ENCODE measurements at places on chromosomes 5 and 9.
A peak's percentile ranks its signal among the peaks of the same experiment; 100 is the strongest.

DNA sequence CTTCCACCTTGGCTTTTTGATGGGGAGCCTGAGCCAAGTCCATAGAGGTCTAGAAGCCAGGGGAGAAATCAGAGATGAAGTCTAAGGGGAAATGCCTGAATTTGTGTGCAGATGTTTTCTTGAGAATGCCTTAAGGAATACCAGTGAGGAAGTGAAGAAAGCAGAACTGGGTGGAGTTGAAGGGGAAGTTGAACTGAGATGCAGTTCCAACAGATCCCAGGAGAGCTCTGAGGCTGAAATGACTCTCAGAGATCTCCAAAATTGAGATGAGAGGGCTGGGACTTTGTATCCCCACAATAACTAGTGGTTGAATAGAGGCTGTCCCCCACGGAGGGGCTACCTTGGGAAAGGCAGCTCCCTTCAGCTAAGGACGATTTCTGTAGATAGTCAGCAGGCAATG is 197.1 kb downstream of the ZNF462 start:
- DNase-seq, result no peak

DNA sequence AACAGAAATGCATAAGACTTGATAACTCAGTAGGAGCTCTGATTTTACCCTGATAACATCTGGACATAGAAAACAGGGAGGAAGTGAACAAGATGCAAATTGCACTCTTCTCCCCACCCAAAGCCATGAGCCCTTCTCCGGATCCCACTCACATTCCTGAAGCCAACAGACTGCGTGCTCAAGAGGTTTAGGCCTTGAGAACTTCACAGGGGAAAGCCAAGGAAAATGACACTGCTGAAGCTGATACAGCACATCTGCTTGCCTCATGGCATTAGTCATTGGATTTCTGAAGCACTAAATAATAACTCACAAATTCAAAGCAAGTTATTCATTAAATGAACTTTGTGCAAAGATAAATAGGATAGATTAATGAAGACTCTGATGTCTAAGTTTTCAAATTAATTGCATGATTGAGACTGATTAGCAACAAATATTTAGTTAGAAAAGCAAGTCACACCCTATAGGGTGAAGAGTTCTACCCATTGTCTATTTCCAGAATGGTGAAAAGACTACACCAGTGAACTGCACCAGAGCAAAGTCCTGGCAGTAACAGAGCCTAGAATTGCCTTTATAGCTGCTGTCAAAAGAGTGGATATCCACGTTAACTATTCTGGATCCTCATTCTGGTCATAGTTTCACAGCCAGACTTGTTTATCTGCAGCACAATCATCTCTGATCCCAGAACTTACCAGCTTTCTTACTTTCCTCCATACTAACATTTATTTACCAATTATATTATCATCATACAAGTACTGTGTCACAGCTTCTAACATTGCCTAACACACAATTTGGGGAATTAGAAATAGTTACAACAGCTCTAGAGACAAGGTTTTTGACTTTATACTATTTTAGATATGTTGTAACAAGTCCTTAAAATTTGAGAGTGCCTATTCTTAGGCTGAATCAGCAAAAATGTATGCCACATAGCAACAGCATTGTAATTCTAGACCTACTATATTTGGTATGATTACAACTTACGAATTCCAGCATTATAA is 432.1 kb upstream of the RGMB start:
- DNase-seq, result no peak

DNA sequence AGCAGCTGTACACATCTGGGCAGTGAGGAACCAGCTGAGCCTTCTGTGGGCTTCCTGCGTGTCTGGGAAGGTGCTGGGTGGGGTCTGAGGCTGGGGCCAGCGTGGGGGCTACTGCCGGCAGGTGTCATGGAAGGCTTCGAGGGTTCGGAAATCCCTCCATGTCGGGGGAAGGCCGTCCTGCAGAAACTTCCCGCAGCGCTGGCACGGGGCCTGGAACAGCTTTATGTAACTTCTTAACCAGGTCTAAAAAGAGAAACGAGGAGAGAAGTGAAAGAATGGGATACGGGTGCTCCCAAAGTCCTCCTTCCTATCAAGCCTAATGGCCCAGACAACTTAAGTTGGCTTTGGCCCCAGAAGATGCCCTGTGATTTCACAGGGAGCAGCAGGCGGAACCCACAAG is 120.6 kb upstream of the RAPGEF1 start:
- no peak for DNase-seq

GRCh38 chr9:120701248-120701647 is 13.0 kb downstream of the MEGF9 start:
- DNase-seq, result no peak

DNA sequence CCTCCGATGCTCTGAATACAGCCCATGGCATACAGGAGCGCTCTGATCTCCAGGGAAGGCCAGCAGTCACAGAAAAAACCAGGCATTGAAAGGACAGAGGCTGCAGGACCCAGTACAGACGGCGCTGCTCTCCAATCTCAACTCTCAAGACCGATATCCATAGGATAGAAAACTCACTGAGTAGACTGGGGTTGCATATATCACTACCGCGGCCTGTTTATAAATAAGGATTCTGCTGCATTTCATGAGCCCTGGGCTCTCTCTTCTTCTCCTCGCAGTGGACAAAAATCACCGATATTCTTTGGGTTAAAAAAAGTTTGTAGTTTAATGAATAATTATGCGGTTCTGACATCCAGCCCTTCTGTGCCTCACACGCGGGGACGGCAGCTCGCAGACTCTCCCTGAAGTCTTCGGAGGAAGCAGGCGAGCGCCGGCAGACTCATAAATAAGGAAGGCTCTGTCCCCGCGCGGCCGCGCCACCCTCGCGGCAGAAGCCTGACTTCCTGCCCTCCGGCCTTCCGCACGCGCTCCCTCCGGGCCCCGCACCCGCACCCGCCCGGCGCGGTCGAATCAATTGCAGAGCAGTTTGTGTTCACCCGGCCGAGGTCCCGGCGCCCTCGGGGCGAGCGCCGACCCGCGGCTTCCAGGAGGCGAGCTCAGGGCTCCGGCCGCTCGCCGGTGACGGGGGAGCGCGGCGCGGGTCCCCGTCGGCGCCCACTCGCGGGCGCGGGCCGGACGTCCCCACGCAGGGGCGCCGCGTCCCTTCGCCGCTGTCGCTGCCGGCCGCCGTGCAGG is at the start of gene FAM78A:
FAM78A (minus strand) TSS at position 417 of the 795 bp plus-strand sequence; CDS start at position 86, 331 bp downstream.
- no peak for DNase-seq

- DNase-seq, result no peak
Measured at GRCh38 chr9:5470122-5470521, 19.8 kb downstream of the CD274 start.

GRCh38 chr9:94672811-94673487 is 33.6 kb upstream of the FBP1 start:
- peak; percentile 38 for DNase-seq

DNA sequence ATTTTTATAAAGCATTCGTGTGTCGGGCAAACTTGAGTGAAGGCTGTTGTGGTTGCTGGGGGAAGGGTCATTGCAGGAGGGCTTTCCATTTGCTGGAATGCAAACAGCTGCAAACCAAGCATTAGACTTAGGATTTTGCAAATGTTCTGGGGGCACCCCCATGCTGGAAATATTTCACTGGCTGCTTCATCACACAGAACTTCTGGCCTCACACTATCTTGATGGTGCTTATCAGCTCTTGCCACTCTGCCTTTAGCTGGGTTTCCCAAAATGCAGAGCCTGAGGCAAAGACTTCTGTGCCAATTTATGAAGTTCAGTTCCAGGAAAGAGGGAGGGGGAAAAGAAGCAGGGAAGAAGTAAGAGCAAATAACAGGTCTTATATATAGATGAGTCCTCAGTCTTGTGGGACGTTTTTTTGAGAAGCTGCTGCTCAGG is 8.6 kb upstream of the COL15A1 start:
- no peak for DNase-seq

DNA sequence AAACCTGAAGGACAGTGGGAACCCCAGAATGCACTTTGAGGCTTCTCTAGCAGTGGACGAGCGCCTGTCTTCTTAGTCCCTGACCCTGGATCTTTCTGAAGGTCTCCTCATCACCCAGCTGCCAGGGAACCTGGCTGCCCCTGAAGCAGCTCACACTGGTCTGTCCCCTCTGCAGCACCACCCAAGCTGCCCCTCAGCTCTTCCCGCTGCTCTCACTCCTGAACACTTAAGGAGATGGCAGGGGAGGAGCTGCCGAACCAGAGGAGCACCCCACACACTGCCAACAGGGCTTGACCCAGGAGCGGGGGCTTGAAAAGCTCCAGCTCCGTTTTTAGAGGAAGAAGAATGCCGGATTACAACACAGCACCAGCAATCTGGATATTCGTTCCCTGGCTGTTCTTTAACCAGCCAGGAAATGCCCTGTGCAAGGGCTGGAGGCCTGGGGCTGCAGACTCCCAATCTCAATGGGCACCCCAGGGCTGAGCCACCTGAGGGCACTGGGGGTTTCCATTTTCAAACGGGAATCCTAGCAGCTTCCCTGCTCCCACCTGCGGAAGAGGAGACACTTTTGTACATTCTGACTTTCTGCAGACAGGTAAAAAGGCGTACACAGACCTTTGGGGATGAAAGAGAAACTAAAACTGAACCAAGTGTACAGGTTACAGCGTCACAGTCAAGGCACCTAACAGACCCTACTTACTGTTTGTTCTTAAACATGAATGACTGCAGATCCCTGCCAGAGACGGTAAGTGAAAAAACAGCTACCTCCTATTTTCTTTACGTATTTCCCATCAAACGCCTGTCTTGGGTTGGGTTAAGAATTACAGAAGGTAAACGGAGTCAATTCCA is 36.3 kb downstream of the GOLM1 start:
- DNase-seq, result no peak

DNA sequence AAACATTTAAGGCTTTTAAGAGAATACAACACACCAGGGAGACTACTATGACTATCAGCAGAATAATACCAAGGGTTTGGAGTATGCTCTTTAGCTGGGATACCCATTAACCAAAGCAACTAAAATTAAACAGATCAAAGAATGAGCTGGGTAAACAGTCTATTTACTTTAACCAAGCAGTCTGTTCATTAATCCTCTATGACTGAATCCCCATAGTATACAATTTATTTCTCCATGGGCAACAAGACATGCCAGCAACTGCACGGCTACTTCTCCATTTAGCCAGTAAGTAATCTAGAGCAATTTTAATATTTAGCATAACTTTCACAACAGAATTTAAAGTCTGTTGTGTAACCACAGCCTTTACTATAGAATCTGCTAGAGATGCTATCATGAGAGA is 77.6 kb downstream of the CDO1 start:
- DNase-seq, result no peak

DNA sequence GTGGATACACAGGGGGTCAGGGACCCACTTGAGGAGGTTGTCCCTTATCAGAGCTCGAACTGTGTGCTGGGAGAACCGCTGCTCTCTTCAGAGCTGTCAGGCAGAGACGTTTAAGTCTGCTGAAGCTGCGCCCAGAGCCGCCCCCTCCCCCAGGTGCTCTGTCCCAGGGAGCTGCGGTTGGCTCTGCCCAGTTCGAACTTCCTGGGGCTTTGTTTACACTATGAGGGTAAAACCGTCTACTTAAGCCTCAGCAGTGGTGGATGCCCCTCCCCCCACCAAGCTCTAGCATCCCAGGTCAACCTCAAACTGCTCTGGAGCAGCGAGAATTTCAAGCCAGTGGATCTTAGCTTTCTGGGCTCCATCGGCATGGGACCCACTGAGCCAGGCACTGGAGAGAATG is 15.9 kb downstream of the SRD5A1 start:
- DNase-seq, result no peak

GRCh38 chr9:77987880-77988525 is 43.6 kb downstream of the GNAQ start:
- no peak for DNase-seq

DNA sequence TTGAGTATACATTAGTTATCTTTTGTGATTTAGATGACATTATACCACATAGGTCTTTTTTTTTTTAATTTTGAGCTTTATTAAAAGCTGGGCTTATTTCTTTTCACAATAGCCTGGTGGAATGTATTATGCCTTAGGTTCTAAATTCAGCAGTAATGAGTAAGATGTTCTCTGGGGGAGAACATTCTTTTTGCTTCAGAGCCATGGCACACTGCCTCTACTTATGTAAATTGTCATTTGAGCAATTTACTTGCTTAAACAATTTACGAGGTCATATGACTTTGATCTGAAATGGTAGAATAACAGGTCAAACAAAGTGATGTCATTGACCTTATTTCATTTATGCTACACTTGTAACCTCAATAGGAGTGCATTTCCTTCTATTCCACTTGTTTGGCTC is 154.2 kb downstream of the FOCAD start:
- DNase-seq, result peak; percentile 16

GRCh38 chr5:68348447-68349222 is 133.1 kb downstream of the PIK3R1 start:
- no peak for DNase-seq

GRCh38 chr5:97874491-97874890 is 691.4 kb upstream of the RIOK2 start:
- DNase-seq, result no peak

DNA sequence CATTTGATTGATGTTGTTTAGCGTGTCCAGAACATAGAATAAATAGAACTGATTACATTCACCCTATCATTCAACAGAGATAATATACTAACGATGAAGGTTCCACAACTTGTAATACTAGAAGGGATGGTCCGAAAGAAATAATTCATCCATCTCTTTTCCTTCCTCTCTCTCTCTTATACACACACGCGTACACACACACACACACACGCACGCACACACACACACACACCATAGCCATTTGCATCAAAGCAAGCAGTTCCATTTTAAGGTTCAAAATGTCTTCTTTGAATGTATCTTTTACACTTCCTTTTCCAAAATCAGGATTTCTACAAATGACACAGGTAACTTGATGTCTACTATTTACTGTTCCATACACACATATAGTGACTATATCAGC is 887 bp downstream of the GDA start:
- no peak for DNase-seq

DNA sequence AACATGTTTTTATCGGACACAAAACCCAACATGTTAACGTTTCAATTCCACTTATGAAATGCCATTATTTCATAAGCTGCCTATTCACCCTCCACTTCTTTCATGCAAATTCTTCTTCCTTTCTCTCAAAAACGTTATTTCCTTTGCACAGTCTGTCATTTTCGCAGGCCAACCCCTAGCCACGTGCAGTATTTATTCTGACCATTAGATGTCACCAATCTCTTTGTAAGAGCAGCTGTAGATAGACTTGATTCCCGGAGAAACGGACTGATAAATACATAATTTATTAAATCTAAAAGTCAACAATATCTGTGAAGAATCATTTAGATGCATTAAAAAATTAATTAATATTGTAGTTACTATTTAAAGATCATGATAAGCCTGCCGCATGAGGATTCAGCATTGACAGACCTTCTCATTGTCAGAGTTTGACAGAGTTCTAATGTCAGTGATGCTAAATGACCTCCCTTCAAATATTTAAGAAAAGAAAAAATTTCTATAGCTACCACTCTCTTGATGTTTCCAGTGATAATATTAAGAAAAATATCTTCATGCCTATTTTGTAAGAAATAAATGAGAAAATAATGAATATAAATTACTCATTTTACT is 933.6 kb downstream of the CDH12 start:
- peak; percentile 59 for DNase-seq

- DNase-seq, result no peak
Measured at GRCh38 chr5:56598941-56599340, 216.4 kb upstream of the MAP3K1 start.

DNA sequence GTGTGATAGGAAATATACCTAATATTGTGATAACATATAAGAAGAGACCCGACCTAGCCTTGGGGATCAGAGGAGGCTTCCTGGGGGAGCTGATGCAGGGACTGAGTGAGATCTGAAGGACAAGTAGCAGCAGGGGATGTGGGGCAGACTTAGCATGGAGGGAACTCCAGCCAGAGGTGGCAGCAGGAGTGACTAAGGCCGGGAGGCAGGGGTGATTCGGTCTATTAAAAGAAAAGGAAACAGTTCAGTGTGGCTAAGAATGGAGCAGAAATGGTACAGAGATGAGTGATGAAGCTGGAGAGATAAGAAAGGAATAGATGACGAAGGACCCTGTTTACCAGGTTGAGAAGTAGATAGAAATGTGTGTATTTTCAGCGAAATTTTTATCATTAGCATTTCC is 408.8 kb downstream of the ENC1 start:
- DNase-seq, result no peak

All from MCF 10A (cell line).